NCI-H226 (cell line): ENCODE measurements at places on chromosomes 12 and 14.

DNA sequence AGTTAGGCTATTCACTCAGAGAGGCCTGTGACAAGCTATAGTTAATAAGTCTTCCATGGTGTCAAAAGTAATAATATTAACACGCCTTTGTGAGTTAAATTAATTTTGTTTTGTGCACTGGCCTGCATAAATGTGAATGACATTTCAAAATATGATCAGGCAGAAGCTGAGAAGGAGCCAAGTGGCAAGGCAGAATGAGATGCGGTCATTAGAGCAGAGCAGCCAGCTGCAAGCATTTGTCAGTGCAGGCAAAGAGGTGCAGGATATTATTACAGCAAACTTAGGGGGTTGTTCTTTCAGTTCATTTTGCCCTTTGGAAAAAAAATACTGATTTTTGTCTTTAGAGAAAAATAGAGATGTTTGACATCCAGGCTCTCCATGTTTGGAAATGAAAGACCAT is 364.5 kb downstream of the PAWR start:
- no peak for DNase-seq

GRCh38 chr12:76558684-76559399 is 729 bp downstream of the OSBPL8 start:
- peak; percentile 11 for DNase-seq

DNA sequence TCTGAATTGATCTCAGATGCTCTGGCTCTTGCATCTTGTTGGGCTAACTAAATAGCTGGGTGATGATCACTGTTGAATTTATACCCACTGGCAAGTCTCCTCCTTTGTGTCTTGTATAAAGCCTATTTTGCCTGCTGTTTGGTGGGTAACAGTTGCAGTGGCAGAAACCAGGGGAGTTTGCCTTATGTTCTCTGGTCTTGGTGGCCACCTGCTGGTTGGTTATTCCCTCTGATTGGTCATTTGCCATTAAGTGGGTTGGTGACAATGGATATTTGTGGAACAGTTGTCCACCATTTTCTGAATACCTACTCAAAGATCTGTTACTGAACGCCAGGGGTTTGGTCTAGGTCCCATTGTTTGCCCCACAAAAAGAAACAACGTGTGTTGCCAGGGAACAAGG is 52.1 kb downstream of the AVPR1A start:
- DNase-seq = no peak

- DNase-seq = no peak
These were observed 70.2 kb upstream of the TCL1A start for GRCh38 chr14:95784137-95784536.

GRCh38 chr12:111014547-111014946 is 94.2 kb upstream of the MYL2 start:
- DNase-seq = no peak

DNA sequence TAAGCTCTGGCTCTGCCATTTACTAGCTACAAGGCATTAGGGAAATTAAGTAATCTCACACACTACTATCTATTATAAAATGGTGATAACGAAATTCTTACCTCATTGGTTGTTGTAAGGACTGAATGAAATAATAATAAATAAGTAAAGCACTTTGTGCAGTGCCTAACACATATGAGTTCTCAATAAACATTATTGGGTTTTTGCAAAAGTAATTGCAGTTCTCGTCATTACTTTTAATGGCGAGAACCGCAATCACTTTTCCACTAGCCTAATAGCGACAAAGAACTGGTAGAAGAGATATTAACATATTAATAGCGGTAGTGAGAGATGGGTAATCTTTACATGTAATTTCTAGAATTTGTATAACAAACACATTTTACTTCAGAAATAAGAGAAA is 9.2 kb downstream of the KRT77 start:
- DNase-seq = no peak

DNA sequence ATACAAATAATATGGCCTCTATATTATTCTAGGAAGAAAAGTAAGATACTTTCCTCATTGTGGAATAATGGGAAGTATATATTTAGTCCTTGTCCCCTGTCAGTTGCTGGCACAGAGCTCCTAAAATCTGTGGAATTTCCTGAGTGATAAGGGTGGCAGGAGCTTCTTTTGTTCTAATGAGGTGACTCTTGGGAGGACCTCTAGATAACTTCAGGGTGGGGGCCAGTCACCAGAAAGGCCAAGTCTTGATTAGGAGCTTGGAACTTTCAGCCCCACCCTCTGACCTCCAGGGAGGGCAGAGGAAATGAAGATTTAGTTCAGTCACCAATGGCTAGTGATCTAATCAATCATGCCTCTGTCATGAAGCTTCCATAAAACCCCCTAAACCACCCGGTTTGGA is 179.9 kb upstream of the PRICKLE1 start:
- DNase-seq = no peak

GRCh38 chr14:26694521-26694920 is 96.7 kb upstream of the NOVA1 start:
- DNase-seq = no peak

DNA sequence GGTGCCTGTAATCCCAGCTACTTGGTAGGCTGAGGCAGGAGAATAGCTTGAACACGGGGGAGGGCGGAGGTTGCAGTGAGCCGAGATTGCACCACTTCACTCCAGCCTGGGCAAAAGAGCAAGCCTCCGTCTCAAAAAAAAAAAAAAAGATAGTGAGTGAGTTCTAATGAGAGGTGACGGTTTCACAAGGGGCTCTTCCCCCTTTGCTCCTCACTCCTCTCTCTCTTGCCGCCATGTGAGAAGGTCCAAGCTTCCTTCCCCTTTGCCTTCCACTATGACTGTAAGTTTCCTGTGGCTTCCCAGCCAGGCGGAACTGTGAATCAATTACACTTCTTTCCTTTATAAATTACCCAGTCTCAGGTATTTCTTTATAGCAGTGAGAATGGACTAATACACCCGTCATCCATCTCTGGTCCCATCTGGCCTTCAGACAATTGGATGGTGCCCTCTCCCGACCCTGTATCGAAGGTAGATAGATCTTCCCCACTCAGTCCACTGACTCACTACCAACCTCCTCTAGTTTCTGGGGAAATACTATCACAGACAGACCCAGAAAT is 27.0 kb upstream of the RCOR1 start:
- DNase-seq = no peak

DNA sequence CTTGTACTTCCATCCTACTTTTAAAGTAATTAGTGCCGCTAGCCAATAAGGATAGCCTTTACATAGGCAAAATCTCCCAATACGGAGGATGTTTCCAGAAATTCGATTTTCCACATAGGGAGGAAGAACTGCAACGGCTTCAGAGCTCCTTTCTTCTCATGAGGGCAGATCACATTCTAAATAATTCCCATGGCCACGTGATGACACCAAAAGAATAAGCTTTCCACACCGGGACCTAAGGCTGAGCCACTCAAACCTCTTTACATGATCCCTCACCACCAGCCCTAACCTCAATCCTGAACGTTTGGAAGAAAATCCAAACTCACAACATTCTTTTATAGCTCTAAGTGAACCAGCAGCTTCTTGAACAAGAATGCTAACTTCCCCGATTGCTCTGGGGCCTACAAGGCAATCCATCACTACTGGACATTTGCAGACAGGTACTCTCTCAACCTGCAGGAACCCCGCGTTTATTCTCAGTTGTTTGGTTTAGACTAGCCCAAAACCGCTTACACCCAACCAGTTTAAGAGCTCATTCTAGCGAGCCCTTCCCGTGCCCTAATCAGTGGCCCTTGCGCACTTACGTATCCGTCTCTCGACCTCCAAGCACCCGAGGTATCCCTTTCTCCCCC is 884 bp downstream of the CAPRIN2 start:
- DNase-seq = no peak

- no peak for DNase-seq
These were observed 28.2 kb downstream of the DENND5B start for GRCh38 chr12:31562594-31563328.

DNA sequence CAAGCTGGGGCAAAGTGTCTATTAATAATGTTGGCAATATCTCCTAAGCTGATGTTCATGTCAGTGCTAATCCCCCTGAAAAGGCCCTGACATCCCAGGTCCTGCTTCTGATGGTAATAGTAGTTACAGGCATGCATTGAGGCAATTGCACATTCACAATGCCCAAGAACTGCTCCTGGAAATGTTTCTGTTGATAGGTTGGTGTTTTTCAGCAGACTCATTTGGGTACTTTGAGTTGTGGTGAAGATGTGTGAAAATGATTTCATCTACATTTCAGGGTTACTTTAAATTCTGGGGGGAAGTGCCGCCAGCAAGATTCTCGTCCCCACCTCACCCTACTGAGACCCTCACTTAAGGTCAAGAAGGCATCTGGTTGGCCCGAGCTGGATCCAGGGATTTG is 92.9 kb downstream of the BBS10 start:
- DNase-seq = no peak

DNA sequence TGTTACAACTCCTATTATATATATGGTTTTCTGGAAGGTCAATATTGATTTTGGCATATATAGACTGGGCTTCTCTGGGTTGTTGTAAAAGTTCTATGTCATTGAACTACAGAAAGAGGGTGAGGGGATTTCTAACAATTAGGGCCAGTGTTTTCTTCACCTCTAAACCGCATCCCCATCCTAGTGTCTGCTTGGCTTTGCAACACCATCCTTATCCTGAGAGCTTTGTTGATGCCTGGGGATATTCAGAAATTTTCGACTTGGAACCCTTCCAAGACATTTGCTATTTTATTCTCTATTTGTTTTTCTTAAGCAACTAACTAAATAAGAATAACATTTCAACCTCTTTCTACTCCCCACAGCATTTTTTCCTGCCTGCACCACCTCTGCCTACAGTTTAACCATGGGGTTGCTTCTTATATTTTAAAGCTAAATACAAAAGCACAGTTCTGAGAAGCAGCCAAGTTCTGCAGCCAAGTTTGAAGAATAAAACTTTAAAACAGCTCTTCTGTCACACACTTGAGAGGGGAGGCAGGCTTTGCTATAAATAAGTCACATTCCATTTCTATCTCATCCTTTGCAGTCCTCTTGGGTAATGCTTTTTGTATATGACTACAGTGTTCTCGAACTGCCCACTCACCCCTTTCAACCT is 53.4 kb downstream of the RGS6 start:
- no peak for DNase-seq

GRCh38 chr12:121634836-121635235 is 8.5 kb downstream of the ORAI1 start:
- DNase-seq = no peak

DNA sequence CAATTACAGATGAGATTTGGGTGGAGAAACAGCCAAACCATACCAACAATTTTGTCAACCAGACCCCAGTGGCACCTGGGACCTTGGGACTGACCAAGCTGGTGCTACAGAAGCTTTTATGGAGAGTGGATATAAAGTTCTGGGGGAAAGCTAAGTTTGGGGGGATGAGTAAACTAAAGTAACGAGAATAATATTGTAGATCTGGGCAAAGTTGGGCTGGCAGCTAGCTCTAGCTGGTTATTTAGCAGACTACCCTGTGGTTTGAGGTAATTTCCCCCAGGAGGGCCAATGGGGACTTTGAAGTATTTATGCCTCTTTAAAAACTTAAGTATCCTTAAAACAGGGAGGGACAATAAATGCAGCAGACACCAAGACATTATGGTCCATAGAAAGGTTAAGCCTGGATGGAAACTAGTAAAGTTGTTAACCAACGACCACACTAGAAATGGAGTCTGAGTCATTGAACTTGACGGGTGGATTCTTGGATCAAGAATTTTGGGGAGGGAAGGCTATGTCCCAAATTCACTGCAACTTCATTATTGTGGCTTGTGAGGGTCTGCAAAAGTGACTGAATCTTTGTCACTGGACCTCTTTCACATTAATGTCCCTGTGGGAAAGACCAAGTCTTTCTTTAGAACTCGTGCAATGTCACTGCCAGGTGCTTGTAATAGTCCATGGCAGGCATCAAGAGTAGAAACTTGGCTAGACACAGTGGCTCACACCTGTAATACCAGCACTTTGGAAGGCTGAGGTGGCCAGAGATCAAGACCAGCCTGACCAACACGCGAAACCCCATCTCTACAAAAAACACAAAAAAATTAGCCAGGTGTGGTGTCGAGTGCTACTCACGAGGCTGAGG is 48.5 kb upstream of the OR5AU1 start:
- no peak for DNase-seq

DNA sequence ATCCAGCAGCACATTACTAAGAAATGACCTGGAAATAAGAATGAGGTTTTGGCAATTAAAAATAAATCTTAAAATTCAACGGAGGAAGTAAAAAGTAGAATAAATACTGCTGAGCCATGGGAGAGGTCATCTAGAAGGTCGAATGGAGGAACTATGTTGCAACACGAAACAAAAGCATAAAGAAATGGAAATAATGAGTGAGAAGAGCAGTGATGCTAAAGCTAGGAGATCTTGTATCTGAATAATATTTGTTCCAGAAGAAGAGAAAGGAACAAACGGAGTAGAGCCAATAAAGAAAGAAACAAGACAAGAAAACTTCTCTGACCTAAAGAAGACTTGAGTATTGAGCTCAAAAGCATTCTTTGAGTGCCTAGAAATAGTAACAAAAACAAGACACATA is 6.6 kb upstream of the KRT7 start:
- DNase-seq = no peak

- DNase-seq = peak; percentile 44
These were observed 23.5 kb downstream of the ATP5MC2 start for GRCh38 chr12:53652366-53652765.

GRCh38 chr14:100906420-100906819 is 2.9 kb upstream of the RTL1 start:
- no peak for DNase-seq

- DNase-seq = peak; percentile 45
These were observed 2.3 kb downstream of the HMGA2 start for GRCh38 chr12:65826353-65827171.

DNA sequence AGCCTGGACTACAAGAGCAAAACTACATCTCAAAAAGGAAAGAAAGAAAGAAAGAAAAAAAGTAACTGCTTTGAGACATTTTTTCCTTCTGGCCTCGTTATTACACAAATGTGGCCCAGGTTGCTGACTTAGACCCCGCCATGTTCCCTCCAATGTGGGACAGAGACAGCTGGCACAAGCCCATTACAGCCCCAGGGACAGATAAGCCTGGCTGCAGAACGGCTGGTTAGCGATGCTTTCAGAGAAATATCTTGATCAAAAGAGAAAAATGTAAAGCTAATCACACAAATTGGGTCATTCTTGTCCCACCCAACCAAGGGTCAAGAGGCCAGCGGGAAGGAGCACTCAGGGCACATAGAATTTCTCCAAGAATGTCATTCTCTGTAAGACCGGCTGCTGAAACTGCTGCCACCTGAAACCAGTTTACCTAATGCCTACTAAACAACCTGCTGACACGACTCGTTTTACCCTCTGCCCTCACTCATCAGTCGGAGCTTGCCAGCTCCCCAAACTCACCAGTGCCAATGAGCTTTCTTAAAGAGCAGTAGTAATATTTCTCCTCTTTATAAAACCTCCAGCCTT is 63.1 kb downstream of the TNFAIP2 start:
- no peak for DNase-seq

- no peak for DNase-seq
These were observed 15.7 kb upstream of the MAPKAPK5 start for GRCh38 chr12:111826316-111826715.
